ENCODE measurements at places on chromosomes 5 and 9.
A peak's percentile ranks its signal among the peaks of the same experiment; 100 is the strongest.

- no peak for DNase-seq
Measured at GRCh38 chr5:5315068-5315980, 107.2 kb upstream of the ICE1 start.

DNA sequence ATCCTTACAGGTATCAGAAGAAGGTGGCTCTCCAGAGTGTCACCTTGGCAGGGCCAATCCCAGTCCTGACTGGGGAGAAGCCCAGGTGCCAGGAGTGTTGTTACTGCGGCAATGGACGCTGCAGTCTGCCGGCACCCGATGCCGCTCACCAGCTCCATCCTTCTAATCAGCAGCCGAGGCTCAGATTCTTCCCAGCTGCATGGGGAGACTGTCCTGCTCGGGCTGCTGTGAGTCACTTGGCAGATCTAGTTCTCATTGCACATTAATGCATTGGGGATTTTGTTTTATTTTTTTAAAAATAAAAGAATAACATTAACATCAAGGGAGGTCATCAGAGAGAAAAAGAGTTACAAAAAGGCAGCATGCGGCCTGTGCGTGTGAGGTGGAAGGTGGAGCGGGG, 115.8 kb downstream of the MTX3 start:
- DNase-seq: no peak

GRCh38 chr5:163682234-163682633, 176.8 kb downstream of the MAT2B start:
- DNase-seq: no peak

- DNase-seq: no peak
Measured at GRCh38 chr5:179243333-179243732, 101.9 kb downstream of the ADAMTS2 start.

DNA sequence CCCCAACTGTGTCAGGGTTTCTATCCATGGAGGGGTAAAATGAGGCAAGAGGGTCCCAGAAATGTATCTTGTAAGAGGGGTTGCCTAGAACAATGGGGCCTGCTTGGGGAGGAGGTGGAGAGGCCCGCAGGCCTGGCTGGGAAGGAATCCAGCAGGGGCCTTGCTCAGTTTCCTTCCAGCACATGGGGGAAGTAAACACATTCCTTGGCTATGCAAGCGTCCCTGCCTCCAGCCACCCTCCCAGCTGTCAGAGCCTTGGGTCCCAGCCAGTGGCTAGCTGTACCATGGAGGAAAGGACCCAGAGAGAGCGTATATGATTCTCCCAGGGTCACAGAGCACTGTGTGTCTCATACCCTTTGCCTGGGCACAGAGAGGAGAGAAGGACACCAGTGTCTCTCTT, 71.1 kb upstream of the IL17B start:
- no peak for DNase-seq

- no peak for DNase-seq
Measured at GRCh38 chr9:93958819-93959682, 3.9 kb upstream of the BARX1 start.

DNA sequence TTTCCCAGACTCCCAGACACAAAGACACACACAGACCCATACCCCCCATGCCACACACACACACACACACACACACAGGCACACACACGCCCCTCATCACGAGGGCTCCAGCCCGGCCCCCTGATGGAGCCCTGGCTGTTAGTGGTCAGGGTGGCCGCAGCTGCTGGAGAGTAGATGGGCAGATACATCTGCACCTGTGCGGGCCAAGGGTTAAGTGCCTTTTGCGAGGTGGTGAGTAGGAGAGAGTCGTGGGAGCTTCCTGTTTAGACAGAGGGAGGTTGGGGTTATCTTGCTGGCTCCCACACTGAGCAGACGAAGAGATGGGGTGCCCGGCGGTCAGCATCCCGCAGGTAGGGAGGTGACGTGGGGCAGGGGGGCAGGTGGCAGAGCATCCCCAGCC, 8.2 kb downstream of the PRRX2 start:
- no peak for DNase-seq

- DNase-seq: no peak
Measured at GRCh38 chr9:33447799-33448553, 583 bp upstream of the AQP3 start.

- no peak for DNase-seq
Measured at GRCh38 chr5:16721151-16722096, 104.6 kb upstream of the RETREG1 start.

DNA sequence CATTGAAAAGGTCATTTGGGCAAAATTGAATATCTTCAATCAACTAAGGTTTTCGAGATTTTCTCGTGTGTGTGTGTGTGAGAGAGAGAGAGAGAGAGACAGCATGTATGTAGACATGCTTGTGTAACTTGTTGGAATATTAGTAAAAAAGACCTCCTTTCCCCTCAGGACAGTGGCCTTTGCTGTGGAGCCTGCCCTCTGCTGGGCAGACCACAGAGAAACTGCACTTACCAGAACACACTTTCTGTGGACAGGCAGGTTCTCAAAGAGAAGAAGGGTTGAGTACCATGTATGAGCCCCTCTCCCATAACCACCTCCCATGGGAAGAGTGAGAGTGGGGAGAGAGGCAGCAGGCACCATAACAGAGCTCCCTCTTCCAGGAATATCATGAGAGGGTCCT, 45.6 kb downstream of the CFAP90 start:
- DNase-seq: no peak

DNA sequence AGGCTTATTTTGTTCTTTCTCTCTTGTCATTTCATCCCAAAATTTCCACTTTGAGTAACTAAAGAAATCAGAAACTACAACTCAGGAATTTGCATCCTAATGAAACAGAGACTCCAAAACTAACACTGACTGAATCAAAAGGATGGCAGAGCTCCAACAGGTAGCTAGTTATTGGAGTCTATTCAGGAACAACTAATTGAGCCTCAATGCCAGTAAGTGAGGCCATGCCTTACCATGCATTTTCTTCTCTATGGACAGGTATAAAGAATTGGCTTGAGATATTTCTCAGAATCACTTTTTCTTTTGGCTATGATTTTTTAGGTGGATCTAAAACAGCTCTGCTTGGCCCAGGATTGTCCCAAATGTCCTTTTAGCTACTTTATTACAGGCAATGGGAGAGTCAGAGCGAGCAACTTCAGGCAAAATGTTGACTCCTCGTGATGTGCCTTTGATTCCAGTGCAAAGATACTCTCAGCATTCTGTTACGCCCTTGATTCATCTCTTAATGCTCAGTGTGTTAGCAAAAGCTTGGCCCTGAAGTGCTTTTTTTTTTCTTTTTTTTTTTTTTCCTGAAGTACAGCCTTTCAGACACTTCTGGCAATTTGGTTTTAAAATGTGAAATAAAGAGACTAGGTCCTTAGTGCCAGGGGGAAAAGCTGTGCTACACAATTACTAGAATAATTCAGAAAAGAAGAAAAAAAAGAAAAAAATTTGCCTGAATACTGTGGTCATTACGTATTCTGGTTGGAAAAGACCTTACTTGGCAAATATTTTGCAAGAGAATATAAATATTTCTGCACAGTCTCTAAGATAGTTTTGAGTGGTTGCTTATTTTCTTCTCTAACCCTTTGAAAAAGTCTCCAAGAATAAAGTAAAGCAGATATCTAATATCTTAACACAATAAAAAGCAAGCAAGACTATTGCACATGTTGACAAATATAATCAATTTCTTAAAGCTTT, 423.7 kb downstream of the ANXA1 start:
- no peak for DNase-seq

DNA sequence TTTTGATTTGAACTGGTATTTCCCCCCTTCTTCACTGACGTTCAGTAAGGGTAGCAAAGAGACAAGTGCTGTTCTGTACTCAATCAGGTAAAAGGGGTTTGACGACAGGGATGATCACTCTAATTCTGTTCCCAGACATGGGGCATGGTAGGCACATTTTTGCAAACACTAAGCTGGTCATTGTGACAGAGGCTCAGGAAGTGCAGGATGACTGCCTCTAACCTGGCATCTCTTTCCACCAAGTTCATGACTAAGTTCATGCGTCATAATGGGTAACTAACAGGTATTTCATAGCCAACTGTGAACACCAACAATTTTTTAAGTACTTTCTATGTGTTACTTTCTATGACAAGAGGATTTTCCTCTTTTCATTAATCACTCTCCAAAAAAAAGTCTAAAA, 166.5 kb downstream of the MAPKAP1 start:
- no peak for DNase-seq

- DNase-seq: no peak
Measured at GRCh38 chr9:121862371-121863332, 211.2 kb downstream of the DAB2IP start.

GRCh38 chr5:912280-913091, 19.8 kb downstream of the TRIP13 start:
- peak; percentile 78 for DNase-seq

DNA sequence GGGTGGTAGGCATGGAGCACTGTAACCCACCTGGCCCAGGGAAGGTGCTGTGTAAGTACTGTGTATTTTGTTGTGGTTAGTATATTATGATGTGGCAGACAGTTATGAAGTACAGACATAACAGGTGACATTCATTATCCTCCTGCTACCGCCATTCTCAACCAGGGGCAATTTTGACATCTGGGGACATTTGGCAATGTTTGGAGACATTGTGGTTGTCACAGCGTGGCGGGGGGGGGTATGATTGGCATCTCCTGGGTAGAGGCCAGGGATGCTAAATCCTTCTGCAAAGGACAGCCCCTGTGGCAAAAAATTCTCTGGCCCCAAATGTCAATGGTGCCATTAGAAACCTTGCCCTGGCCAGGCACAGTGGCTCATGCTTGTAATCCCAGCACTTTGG, 9.8 kb upstream of the RPL26L1 start:
- DNase-seq: no peak

DNA sequence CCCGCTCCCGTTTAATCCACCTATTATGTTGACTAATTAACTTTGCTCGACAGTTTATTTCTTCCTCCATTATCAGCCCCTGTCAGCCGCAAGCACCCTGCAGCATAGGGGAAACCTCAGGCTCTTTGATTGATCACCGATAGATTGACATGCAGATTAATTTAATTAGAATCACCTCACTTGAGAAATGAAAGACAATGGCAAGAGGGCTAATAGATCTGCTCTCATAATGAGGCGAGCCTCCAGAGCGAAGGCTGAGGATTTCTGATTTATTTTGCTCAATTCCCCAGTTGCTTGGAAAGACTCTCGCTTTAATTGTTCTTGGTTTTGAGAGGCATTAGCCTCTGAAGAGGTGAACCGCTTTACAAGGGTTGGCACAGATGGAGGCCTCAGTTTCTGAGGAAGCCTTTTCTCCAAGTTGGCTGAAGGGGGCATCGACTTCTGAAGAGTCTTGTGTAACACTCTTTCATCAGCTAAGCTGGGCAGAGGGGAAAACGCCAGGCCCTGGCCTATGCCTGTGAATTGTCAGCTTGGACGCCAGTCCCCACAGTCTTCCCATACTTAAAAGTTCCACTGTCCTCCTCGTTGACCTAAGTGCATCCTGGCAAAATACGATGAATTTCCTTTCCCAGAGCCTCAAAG, 275.4 kb downstream of the EBF1 start:
- DNase-seq: no peak

DNA sequence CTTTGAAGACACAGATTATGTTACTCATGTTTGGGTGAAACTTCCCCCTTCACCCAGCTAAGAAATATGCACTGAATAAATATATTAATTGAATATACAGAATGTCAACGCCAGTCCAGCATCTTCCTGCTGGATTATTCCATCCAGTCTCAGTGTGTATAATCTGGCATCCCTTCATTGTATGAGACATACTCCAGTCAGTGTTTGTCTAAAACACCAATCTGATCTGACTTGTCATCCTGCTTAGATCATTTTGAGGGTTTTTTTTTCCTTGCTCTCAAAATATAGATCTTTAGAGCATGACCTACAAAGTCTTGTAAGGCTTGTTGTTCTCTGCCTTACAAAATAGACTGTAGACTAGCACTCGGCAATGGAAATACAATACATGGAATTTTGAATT, 195.1 kb downstream of the SMARCA2 start:
- DNase-seq: no peak

DNA sequence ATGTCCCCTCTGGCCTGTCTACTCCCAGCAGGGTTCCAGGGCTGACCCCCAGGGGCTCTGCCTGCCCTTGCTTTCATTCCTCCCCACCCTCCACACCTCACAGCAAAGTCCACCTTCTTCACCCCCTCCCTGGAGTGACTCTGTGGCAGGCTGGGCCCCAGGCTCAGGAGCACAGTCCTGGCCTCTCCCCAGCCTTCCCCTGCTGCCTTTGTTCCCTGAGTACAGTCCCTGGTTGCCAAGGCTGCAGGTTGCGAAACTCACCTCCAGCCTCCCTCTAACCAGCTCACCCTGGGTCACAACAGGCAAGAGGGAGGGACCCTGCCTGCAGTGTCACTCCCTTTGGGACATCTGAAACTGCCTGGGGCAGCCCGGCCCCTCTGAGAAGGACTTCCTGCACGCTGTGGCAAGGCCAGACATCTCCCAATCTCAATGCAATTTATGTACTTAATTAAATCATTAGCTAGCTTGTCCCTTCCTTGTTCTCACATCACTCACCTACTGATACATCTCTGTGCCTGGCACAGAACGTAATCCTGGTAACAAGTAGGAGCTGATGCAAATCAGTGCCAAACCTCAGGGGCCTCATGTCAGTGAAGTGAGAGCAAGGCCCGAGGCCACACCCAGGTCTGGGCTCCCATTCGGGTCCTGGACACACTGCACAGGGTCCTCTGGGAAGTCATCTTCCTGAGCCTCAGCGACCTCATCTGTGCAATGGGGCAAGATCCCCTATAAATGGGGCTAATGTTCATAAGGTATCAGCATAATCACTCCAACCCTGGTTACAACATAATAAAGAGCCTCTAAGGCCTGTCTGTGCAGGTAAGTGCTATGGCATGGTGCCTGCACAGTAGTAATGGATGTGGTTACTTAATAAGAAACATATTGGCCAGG, 27.3 kb upstream of the TRIM14 start:
- no peak for DNase-seq

GRCh38 chr5:92023555-92023954, 640.4 kb upstream of the ARRDC3 start:
- no peak for DNase-seq

DNA sequence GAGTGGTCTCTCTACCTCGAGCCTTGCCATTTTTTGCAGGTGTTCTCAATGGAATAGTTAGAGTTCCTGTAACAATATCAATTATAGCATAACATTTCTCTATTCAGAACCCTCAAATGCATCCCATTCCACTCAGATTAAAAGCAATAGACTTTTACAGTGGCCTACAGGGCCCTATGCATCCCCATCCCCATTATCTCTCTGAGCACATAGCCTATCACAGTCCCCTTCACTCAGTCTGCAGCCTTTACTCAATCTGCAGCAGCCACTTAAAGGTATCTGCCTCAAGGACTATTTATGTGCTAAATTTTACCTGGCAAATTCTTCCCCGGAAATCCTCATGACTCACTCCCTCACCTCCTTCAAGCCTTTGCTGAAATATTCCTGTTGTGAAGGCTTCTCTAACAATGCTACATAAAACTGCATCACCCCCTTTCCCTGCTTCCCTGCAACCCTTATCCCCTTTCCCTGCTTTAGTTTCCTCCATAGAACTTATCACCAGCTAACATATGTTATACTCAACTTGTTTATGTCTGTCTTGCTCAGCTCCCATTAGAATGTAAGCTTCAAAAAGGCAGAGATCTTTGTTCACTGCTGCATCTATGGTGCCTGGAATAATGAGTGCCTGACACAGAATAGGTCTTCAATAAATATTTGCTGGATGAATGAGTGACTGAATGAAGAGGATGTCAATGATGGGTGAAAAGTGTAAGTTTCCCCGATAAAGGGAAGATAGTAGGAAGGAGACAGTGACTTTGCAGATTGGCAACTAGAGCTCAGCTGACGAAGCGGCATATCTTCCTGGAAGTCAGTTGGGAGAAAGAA, 54.1 kb upstream of the ZNF366 start:
- no peak for DNase-seq

- no peak for DNase-seq
Measured at GRCh38 chr5:179195561-179196404, 135.6 kb downstream of the ZNF354C start.

GRCh38 chr5:64505769-64506566, at the start of gene RGS7BP:
RGS7BP (plus strand) TSS chr5:64506015; CDS start chr5:64506625, 610 bp downstream.
- no peak for DNase-seq

Measured in T-helper 1 cell (primary cell).